NCI-H2227 treated with DMSO at 0.1 percent for 48 hours (cell line): ENCODE measurements at places on chromosomes 12 and 14.

DNA sequence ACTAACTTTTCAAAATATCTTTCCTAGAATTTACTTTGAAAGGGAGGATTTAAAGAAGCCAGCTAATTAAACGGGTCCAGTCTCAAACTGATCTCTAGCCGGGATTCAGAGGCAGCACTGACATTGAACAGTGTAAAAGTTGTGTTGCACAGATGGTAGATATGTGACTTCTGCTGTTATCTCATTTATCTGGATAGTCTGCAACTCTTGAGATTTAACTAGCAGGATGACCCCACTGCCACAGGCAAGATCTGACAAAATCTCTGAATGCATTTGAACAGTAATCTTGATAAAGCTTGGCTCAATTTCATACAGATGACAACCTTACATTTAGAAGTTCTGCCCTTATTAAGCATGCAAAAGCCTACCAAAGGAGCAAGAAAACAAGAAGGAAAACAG, 138.0 kb upstream of the CPNE8 start:
- DNase-seq = no peak

GRCh38 chr14:55740649-55740989, 160.6 kb downstream of the KTN1 start:
- DNase-seq = no peak

GRCh38 chr12:107873223-107873622, 98.7 kb downstream of the ASCL4 start:
- no peak for DNase-seq

GRCh38 chr12:76922866-76923265, 44.0 kb upstream of the CSRP2 start:
- no peak for DNase-seq

DNA sequence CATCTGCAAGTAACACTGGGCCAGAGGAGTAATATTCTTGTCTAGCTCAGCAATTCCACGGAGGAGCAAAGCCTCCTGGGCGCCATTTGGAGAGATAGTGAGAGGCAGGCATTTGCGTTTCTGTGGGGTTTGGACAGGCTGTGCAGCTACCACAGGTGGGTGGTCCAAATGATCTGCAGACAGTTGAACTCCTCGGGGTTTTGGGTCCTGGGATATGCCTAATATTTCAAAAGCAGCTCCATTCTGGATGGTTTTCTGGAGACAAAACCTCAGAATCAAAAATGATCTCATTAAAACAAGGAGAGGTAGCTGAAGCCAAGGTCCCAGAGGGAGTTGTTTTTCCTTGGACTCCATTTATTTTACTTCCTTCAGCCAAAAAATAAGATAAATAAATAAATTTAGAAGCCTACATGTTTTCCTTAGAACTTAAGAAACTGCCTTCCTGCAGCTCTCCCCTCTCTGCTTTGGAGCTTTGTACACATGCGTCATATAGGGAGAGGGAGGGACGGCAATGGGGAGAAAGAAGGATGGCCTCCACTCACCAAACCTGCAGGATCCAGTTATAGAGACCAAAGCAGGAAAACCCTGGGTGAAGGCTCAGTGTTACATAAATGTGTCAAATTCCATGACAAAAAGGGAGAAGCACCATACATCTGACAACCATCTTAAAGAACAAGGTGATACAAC, 227.3 kb upstream of the DAAM1 start:
- no peak for DNase-seq

DNA sequence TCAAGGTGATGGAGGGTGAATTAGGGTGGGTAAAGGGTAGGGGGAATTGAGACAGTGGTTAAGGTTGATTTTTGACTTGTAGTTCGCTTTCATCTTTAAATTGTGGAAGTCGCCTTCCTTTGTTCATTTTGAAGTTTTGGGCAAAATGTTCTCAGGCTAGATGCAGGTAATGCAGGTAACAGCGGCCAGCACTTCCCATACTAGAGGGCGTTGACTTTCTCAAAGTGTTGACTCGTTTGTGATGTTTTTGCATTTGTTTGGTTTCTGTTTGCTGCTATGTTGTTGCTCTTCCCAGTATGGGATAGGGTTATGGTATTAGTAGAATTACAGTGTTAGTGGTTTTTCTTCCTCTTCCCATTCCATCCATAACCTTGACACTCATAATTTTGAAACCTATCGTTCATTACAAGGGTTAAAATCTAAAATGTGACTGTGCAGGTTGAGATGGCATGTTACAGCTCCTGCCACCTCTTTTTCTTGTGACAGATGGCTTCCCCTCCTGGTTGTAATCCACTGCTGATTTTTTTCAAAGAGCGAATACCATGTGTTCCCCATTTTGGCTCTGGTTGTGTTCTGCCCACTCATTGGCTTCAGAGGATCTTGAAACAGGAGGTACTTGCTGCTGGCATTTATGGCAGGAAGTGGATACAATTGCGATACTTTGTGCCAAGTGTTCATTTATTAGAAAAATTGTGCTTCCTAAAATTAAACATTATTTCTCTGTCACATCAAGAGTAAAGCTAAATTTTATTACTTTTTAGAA, 57.1 kb downstream of the ERC1 start:
- no peak for DNase-seq

DNA sequence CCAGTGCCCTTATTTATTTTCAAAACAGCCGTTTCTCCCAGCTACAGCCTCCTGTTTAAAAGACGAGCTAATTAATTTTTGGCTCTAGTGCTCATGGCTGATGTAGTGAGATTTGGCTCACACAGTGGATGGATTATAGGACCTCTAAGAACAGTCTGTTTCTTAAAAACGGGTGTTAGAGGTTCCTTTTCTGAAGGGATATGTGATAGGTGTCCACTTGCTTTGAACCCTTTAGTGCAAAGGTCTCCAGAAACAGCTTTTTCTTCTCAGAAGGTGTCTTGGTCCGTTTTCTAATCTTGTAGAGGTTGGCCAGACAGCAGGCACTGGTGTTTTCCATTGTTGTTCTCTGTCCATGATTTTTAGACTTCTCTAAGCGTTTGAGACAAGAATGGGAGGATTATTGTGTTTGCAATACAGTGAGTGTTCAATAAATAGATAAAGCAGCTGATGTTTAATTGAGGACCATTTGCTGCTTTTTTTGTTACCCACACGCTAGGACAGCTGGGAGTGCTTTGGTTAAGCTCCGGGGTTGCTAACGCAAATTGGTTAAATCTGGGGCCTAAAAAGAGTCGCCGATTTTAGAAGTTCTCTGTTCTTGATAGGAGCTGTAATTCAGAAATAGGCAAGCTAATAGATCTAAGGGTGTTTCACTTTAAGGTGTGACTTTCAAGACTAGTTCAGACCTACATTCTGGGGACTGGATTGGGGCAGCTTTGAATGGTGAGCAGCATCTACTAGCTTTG, 1.0 kb downstream of the BORCS5 start:
- DNase-seq = no peak
